ENCODE measurements at places on chromosomes 3 and 15.
A peak's percentile ranks its signal among the peaks of the same experiment; 100 is the strongest.

DNA sequence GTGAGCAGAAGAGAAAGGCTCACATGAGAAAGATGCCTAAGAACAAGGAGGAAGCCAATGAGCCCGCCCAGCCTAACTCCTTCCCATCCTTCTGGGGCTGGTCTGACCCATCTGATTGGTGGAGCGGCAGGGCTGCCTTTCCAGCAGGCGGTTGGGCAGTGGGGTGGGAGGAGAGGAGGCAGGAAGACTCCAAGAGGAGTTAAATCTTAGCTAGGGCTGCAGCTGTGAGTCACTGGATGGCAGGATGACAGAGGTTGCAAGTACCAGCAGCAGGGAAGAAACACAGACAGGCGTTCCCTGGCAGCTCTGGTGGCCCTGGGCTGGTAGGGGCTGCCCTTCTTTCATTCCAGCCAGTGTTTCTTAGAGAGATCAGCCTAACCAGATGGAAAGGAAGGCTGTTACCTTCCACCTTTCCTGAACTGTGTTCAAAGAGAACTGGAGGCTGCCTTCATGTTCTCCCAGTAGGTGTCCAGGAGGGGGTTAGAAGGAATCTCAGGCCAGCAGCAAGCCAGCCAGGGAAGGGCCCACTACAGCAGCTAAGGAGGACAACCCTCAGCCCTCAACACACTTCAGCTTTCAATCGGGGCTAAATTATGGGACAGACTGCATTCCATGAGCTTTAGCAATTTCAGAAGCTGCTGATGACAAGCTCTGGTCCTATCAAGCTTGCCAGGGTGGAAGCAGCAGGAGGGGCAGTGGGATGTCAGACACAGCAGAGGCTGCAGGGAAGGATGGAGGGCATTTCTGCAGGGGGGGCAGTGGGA is 50.3 kb downstream of the CHSY1 start:
- DNase-seq = peak; percentile 92

DNA sequence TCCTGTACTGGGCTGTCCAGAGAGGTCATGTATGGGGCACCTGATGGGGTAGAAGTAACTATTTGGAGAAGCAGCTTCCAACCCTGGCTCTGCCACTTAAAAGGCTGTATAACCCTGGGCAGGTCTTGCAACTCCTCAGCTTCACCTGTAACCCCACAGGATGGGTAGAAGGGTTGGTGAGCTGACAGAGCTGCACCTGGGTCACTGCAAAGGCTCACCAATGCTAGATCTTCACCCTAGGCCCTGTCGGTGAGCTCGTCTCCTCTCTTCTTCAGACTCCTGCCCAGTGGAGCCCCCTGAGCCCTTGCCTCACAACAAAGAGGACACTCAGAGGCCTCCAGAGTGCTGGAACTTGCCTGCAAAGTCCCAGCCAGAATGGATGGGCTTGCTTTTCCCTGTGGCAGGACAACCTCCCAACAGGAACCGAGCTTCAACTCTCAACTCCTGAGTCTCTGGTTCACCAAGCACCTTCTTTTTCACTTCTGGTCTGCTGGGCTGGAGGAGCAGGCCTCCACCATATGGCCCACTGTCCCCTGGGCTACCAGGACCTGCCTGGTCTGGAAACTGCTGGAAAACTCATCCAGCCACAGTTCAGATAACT is 45.9 kb downstream of the XXYLT1 start:
- no peak for DNase-seq

DNA sequence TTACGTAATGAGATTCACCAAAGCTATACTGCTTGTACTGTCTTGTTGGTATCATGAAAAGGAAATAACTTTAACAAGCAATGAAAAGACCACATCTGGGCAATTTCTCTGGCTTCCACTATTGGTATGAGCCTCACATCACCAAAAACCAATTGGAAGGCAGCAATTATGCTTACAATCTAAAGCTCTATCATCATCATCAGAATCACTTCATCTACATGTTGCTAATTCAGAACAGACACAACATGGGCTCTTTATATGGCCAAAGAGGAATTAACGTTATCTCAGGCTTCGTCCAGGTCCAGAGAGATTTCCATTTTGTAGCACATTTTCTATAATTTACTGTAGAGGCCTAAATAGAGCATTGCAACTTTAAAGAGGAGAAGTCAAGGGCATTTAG is 36.6 kb upstream of the SLCO3A1 start:
- DNase-seq = no peak

DNA sequence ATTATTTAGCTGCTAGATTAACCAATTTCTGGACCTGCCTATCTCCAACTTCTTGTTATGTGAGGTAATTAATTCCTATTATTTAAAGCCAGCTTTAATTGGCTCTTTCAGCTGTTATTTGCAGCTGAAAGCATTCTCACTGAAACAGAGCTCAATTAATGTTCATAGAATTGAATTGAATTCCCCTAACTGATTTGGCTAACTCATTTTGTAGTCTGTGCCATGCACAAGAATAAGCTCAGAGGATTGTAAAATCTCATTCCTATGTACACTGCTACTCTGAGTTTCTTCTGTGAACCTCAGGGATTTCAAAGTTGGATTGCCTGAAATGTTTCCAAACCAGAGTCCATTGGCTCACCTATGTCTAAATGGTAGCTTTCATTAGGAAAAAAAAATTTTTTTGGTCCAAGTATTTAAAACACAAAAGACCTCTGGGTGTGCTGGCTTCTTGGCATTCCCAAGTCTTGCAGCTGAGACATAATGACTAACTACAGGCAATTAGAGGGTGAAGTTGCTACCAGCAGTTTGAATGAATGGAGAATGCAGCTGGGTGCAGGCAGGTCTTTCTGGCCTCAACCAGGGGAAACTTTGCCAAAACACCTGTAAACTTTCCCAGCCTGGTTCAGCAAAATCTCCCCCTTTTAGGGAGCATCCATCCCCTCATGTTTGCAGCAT is 134.3 kb downstream of the EDEM1 start:
- no peak for DNase-seq

DNA sequence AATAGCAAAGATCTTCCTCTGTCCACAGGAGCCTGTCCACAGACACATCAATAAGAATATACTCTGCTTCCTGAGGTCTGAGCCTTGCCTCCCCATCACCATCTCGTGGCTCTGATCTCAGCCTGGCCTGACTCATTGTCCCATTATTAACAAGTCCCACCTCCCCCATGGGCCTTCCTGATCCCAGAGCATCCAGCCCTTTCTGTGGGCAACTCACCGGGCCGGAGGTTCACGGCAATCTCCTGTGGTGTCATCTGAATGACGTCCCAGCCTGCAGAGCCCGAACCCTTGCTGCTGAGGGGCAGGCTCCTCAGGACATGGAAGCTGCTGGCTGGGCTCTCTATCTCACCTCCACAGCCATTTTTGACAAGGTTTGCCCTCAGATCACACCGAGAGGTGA is 28.1 kb downstream of the ITGB5 start:
- DNase-seq = no peak

GRCh38 chr15:39920510-39921273 is 626 bp upstream of the GPR176 start:
- DNase-seq = no peak

- no peak for DNase-seq
Measured at GRCh38 chr15:45442507-45443135, 64.3 kb upstream of the GATM start.

GRCh38 chr3:57120040-57120439 is 45.1 kb downstream of the IL17RD start:
- DNase-seq = no peak

DNA sequence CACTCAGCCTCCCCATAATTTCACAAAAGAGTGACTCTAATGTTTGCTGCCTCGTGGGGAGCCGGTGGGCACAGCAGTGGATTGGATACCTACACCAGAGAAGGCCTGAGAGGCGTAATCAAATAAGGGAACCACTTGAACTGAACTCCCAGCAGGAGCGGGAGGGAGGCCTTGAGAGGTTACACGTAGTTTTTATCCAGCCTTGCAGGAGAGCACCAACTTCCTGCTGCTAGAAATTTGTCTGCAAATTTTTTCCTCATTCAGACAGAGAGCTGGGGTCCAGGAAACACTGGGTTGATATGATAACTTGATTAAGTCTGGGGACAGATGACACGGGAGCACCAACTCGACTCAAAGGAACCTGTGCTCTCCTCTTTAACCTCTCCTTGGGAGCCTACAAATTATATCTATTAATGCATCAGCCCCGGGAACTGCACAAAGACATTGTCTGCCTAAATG is 69.8 kb downstream of the HES1 start:
- no peak for DNase-seq

DNA sequence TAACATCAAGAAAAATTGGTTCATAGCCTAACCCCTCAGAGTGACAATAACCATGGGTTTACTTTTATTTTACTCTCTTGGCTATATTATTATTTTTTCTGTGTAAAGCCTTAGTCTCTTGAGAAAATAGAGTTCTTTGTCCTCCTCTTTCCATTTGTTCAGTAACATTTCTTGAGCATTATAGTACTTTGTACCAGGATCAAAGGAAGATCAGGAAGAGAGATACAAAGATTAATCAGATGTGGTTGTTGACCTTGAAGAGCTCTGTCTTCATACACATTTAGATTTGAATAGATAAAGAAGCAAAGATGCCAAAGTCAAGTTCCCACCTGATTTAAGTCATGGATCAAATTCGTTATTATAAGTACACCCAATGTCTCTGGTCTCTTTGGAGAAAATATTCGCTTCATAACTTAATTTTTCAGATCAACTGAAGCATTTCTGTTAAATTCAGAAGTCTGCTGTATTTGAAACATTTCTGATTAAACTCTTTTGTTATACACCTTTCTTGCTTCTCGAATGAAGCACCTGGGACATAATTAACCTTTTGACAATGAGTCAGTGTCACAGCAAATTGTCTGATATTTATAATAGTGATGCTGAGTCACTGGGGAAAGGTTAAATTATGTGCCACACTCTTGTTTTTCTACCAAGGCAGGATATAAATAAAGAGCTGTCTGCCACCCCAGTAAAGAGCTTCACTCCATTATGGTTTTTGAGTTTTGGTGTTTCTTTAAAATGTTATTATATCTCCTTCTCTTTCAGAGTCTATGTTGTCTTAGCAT is 100.2 kb downstream of the GHSR start:
- DNase-seq = no peak

GRCh38 chr3:171125010-171125409 is 98.5 kb upstream of the SLC2A2 start:
- no peak for DNase-seq

DNA sequence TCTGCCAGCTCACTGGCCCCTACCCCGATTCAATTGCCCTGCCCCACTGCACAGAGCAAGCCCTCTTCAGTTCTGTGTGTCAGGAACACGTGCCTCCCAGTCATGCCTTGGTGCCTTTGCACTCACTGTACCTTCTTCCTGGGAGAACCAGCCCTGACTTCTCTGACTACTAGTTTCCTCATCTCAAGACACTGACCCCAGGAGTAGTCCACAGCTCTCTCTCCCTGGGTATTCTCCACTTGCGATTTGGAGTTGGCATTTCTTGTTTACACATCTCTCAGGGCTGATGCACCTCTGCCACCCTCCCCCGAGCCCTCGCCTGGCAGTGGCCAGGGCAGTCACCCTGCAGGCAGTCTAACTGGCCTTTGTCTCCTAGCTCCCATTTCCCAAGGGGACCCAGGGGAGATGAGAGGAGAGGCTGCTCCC is 5.7 kb downstream of the CISH start:
- no peak for DNase-seq

DNA sequence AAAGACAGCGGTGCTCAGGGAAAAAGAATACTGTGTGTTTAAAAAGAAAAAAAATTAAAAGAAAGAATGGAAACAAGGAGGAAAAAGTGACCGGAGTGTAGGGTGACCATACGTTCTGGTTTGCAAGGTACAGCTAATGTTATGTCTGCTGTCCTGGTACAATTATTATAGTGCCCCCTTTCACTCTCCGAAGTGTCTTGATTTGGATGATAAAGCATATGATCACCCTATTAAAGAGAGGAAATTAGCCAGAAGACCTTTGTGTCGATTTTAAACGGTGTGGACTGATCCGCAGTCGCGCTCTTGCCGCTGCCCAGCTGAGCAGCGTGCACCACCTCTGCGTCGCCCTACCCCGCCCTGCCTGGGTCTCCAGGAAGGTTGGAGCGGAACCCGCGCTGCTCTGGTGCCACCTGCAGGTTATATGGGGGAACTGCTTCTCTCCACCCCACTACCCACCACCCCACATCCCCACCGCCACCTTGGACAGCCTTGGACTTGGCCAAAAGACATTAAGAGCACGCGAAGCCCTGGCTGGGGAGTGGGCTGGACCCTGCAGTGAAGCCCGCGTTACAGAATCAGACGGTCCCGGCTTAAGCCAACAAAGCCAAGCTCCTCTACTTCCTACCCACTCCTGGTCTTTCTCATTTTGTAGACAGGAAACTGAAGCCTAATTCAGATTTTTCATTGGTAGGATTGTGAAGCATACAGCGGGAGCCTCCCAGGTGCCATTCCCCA is 41.2 kb upstream of the UBE2Q2 start:
- peak; percentile 21 for DNase-seq

GRCh38 chr15:71713191-71713809 is 97.1 kb upstream of the NR2E3 start:
- no peak for DNase-seq

Data from fibroblast of skin of left biceps (primary cell).